ENCODE measurements at places on chromosomes 1 and 21.

DNA sequence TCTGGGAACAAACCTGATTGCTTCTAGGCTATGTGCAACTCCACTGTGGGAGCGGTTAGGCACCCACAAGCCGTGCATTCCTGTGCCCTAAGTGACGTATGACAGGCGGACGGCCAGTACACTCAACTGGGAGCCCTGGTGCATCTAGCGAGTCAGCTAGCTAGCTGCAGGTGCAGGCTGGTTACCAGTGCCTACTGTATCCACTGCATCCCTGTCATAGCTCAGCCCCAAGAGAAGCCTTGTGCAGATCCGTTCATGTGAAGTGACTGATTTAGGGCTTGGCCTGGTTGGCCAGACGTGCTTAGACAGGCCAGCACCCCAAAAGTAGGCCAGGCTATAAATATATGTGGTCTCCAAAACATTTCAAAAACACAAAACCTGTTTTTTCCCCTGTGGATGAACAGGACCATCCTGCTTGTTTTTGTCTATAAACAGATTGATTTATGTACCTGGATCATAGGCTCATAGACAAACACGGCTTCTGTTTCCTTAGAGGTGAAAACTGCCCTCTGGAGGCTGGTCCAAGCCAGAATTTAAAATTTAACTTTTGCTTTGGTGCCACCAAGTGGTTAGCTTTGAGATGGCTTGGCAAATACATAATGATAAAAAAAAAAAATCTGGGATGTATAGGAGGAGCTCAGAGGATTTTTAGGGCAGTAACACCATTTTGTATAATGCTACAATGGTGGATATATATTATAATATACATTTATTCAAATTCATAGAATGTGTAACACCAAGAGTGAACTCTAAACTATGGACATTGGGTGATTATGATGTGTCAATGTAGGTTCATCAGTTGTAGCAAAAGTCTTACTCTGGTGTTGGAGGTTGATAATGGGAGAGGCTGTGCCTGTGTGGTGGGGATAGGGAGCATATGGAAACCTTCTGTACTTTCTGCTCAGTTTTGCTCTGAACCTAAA lies 68.5 kb downstream of the GIPC2 start:
- DNase-seq: peak; percentile 53

DNA sequence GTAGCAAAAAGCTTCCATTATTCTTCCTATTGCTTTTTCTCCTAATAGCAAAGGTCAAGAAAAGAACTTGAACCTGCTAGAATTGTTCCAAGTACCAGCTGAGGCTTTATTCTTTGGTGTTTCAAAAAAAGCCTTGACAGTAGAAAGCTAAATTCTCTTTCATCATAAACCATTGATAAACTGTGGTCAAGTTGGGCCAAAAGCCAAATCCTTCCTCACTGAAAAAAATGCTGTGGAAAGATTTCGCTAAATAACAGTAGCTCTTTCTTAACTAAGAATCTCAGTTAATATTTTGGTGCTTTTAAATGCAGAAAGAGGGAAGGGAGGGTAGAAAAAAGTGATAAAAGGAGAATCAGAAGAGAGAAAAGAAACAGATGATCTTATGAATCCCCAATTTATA lies 14.0 kb upstream of the JAM2 start:
- DNase-seq: no peak

GRCh38 chr1:7373876-7374562 lies 397.1 kb upstream of the VAMP3 start:
- DNase-seq: no peak

- DNase-seq: no peak
Measured at GRCh38 chr1:226825037-226825745, 45.2 kb upstream of the PSEN2 start.

GRCh38 chr1:66876664-66877063 lies 48.0 kb downstream of the DNAI4 start:
- DNase-seq: no peak

GRCh38 chr1:89911191-89911991 lies 83.5 kb upstream of the ZNF326 start:
- no peak for DNase-seq

GRCh38 chr1:70210820-70211219 lies 5.4 kb upstream of the LRRC40 start:
- no peak for DNase-seq

- no peak for DNase-seq
Measured at GRCh38 chr1:203076031-203076511, 9.7 kb downstream of the MYOG start.

DNA sequence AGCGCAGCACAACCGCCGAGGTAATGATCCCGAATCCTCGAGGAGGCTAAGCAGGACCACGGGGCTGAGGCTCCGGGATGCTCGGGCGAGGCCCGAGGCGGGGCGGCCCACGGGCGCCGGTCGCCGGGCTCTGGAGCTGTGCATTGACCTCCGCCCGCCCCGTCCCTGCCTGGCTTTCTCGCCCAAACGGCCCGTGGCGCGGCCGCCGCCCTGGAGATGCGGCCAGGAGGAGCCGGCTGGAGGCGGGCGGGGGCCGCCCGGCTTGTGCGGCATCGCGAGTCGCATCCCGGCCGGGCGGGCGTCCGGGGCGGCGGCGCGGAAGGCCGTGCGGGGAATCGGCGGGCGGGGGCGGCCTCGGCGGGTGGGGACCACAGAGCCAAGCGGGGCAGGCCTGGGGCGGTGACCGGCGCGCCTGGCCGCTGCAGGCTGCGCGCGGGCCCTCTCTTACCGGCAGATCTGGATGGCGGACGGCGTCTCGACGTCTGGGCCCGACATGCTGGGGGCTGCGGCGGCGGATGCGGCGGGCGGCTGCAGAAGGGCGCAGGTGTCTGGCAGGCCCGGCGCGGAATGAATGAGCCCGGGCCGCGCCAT lies 663 bp downstream of the ACOT7 start:
- DNase-seq: no peak

DNA sequence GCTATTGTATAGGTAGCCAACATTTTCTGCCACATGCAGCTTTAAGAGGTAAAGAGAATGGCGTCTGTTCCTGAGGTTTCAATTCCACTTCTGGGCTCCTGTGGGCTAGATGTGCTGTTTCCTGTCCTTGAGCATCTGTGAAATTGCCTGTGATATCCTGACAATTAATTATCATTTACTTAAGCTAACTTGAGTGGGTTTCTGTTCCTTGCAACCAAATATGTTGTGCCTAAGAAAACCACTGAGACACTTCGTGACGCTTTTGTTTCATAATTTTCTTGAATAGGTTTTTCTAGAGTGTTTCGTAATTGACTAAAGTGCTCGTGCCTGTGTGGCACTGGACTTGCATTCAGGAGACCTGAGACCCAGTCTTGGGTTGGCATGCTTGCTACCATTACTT lies 127.3 kb upstream of the POU3F1 start:
- no peak for DNase-seq

DNA sequence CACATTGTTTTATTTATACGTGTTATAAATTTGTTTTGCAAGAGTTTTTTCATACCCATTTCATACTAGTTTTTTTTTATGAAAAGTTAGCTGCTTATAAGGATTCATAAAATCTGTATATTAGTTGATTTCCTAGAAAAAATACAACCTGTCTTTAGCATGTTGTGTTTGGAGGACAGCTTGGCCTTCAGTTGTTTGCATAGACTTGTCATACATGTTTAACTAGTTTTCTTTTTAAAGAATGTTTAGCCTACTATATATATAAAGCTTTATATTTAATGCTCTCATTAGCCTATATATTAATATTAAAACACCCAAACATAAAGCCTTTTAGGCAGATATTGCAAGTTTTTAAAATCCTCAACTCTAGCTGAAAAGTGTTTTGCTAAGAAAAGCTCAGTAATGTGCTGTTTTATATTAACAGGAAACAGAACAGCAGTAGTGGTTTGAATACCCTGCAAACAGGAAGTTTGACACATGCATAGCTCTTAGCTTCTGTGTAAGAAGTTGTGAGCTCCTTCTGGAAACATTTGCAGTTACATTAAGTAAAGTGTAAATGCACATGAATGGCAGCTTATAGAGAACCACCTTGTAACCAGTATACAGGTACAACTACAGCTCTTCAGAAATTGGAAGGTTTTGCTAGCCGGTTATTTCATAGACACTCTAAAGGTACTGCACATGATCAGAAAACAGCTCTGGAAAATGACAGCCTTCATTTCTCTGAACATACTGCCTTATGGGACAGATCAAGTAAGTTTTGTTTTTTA lies at the start of gene PRKACB:
Gene PRKACB, plus strand, starts transcription at position 476 of the 770 bp plus-strand sequence. Its CDS starts 91 bp downstream, at position 567.
- DNase-seq: no peak

- no peak for DNase-seq
Measured at GRCh38 chr1:40004857-40005256, 35.7 kb upstream of the CAP1 start.

DNA sequence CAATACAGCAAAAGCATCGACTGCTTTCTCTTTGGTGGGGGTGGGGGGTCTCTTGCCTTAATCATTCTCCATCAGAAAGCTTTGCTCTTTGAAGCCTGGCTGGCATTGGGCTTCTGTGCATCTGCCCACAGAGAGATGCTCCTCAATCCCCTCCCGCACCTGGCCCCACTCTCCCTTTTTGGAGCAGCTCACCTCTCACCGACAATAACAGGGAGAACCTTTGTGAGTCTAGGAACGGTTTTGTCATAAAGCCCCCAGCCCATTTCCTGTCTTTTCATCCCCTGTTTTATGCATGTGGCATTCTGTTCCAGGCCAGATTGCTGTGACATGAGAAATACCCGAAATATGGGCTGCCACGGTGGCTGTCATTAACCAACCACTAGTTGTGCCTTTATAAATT lies 469.0 kb upstream of the VAMP3 start:
- no peak for DNase-seq

- DNase-seq: no peak
Measured at GRCh38 chr1:82503822-82504221, 703.1 kb downstream of the ADGRL2 start.

GRCh38 chr1:157202331-157202730 lies 64.1 kb upstream of the ETV3 start:
- no peak for DNase-seq

- no peak for DNase-seq
Measured at GRCh38 chr1:30645807-30646206, 77.6 kb downstream of the MATN1 start.

DNA sequence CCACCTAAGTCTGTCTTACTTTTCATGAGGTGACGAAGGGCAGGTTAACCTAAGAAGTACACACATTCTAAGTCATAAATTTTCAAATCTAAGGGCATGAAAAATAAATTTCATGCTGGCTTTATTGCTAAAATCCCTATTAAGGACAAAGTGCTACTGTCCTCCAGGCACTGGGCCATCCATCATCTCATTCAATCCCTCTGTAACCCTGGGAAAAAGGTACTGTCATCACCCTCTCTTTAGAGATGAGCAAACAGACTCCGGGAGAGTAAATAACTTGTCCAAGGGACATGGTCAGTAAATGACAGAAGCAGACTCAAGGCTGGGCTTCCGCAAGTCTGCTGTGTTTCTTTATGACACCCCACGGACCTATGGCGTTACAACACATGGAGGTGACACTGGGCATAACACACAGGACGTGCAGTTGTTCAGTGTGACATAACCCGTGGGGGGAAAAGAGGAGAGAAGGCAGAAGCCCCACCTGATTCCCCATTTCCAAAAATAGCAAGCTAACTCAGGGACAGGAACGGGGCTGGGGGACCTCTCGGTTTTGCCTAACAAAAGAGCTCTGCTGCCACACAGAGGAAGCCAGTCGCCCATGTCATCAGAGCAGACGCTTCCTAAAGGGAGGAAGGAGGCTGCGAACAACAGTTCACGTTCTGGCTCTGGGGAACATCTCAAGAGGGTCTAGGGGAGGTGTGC lies 12.5 kb upstream of the SRM start:
- no peak for DNase-seq

- no peak for DNase-seq
Measured at GRCh38 chr1:7303554-7304317, 467.4 kb upstream of the VAMP3 start.

DNA sequence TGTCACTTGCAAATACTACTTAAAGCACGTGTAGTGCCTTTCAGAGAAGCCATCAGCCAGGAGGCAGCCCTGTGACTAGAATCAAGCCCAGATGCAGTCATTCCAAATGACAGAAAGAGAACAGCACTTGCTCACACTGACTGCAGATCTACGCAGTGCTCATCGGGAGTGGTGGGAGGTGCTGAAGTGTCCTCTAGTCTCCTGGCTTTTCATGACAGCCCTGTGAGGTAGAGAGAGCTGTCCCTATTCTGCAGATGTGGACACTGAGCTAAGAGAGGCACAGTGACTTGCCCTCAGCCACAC lies 62.3 kb upstream of the EDN2 start:
- no peak for DNase-seq

DNA sequence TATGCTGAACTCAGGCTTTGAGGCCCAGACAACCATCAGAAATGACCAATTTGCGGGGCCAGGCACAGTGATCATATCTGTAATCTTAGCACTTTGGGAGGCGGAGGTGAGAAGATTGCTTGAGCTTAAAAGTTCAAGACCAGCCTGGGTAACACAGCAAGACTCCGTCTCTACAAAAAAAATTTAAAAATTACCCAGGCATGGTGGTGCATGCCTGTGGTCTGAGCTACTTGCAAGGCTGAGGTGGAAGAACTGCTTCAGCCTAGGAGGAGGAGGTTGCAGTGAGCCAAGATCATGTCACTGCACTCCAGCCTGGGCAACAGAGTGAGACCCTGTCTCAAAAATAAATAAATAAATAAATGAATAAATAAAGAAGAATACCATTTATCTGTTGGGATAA lies 156.5 kb downstream of the EIF4G3 start:
- no peak for DNase-seq

- no peak for DNase-seq
Measured at GRCh38 chr1:204923201-204923600, 52.5 kb downstream of the NFASC start.

- no peak for DNase-seq
Measured at GRCh38 chr1:88474555-88475304, 209.3 kb upstream of the PKN2 start.

DNA sequence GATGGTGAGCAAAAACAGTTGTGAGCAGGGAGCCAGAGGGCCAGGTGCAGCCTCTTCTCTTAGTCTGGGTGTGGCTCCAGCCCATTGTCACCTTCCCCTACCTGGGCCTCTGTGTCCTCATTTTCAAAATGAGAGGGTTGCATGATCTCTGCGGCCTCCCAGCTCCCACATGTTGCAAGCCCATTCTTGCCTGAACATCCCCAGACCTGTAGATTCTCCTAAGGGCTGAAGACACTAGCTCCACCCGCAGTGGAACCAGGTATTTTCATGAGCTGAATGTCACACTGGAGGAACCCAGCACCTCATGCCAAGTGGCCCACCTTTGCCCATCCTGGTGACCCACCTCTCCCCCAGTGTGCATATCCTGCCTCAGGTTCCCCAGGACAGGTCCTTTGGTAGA lies 12.3 kb downstream of the IKBKE start:
- no peak for DNase-seq

DNA sequence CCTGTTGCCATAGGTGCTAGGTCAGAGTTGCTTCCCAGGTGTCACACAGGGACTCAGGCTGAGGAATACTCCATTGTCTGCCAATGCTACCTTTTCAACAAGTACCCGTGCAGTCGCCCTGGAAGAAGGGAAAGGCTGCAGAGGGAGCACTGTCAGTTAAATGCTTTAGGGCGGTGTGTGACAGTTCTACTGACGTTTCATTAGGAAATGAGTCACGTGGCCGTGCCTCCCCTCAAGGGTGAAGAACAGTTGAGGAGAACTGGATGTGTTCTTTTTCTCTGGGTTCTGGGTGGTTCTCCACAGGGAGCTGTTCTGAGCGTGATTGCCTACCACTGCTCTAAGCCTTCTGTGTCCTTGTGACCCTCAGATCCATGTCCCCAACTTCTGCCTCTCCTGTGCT lies 197.6 kb downstream of the CACNA1E start:
- no peak for DNase-seq

All from AG04450 (cell line).